ENCODE measurements at places on chromosomes 7 and 10. TPM values are rescaled to one million over a fixed set of nuclear protein-coding genes. Genes with fewer than 3 reads are reported as not detected.

The HDAC9 gene
- total RNA-seq, result 97.6 TPM

The FFAR4 gene
- total RNA-seq, result not detected

The COL28A1 gene
- 0.87 TPM for total RNA-seq

The SLC29A3 gene
- total RNA-seq, result 0.87 TPM

The FAM20C gene
- 34.9 TPM for total RNA-seq

The UCMA gene
- total RNA-seq, result not detected

The GIMAP6 gene
- 0.15 TPM for total RNA-seq

The FAM241B gene
- 2.3 TPM for total RNA-seq

The ZSCAN25 gene
- total RNA-seq, result 10.1 TPM

The ABCB4 gene
- total RNA-seq, result 2.9 TPM

The CPVL gene
- total RNA-seq, result 18.2 TPM

The TSPAN15 gene
- total RNA-seq, result 56.6 TPM

The SGMS1 gene
- total RNA-seq, result 59.6 TPM

The CTAGE8 gene
- 3.9 TPM for total RNA-seq

The GNAT3 gene
- not detected for total RNA-seq

The NCF1 gene
- total RNA-seq, result 0.10 TPM

The NODAL gene
- total RNA-seq, result not detected

The GJD4 gene
- not detected for total RNA-seq

The FANK1 gene
- 26.4 TPM for total RNA-seq

The CUBN gene
- 0.35 TPM for total RNA-seq

The ZNF853 gene
- 1.7 TPM for total RNA-seq

Measured in renal cortical epithelial cell (primary cell).